ENCODE measurements at places on chromosomes 5 and 9. TPM values are rescaled to one million over a fixed set of nuclear protein-coding genes. Genes with fewer than 3 reads are reported as not detected.

DNA sequence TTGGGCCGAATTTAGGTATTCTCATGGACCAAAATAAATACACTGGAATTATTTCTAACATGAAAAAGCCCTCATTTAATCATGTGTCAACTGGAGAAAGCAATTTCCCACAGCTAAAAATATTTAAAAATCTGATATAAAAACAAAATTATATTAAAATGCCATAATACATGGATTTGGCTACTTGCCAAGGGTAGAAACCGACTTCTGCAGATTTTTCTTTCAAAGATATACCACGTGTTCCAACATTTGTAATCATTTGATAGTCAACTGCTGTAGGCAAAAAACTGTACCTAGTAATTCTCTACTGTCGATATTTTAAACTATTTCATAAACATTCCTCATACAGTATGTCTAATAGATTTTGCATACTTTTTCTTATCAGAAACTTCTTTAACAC lies 237.6 kb downstream of the FBXL17 start:
- DNase-seq: no peak

Gene C9orf43
- 0.18 TPM for total RNA-seq

Gene PRRT1B
- total RNA-seq: 2.9 TPM

- DNase-seq: peak; percentile 19
Observed at GRCh38 chr9:115593587-115594091, 475.7 kb upstream of the TNC start.

Gene WDR38
- total RNA-seq: not detected

DNA sequence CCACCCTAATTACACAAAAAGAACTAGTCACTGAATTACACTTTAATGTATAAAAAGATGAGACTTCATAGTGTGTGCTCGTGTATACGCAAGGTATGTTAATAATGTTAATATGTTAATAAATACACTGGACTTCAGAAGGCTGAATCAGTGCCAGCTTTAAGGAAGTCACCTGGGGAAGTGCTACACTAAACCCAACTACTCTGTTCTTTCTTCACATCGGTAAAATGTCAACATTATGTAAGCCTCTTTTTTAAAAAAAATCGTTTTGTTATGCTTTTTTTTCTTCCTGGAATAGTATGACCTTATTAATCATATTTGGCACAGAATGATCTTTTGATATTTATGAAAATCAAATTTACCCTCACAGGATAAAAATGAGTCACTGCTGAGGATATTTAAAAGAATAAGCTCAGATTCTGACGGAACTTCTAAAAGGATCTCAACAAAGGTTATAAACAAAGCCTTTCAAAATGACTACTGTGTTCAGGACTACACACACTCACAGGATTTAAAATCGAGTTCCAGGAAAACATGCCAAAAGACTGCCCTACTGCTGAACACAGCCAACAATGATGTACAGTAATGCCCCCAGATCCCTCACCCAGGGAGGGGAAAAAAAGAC lies 75.9 kb downstream of the AUH start:
- DNase-seq: no peak

Gene SMIM33
- not detected for total RNA-seq

Gene PCDHA13
- total RNA-seq: 2.0 TPM

Gene POLE3
- total RNA-seq: 15.7 TPM

- DNase-seq: no peak
Observed at GRCh38 chr5:112276991-112277390, 142.1 kb downstream of the EPB41L4A start.

DNA sequence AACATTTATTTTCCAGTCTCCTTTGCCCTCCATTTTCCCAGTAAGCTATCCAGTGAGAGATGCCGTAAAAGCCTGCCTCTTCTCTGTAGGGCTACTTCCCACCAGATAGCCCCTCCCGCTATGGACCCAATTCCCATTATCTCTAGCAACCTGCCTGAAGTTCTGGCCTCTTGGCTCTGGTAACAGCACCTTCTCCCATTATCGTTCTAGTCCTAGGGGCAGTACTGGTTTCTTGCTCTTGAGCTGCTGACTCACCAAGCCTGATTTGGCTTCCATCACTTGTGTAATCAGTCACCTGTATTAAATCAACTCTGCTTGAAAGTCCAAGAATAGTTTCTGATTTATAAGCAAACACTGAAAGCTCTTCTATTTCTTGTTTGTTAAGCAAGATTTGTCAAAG lies 42.8 kb upstream of the PARP8 start:
- DNase-seq: no peak

DNA sequence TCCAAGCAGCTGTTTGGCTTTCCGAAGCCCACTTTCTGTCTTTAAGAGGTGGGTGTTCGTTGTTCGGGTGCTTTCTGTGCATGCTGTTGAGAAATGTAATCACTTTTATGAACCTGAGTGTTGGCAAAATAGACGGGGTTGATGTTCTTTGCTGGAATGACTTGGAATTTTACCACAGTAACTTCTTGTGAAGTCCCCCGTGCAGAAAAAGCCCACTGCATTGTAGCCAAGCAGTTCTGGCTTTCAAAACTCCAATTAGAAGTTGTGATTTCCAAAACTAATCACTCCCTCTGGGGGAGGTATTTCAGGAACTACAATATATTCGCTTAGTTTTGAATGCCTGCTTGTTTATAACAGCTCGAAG lies 111.1 kb downstream of the PAM start:
- DNase-seq: no peak

DNA sequence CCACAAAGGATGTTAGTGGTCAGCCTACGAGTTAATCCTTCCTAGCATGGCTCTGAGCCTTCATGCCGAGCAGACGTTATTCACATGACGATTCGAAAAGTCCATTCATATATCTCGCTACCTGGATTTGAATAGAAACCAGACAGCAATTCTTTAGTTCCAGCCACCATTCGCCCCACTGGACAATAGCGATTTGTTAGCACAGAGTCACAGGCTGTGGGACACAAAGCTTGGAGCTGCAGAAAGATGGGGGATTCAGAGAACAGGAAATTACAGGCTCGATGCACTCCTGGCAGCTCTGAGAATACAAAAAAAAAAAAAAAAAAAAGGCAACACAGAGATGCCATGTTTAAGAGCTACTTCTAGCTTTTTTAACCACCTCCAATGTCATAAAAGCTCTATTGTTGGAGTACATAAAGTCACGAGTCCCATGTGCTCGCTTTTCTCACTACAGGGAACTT lies 110.7 kb downstream of the NR6A1 start:
- peak; percentile 16 for DNase-seq

DNA sequence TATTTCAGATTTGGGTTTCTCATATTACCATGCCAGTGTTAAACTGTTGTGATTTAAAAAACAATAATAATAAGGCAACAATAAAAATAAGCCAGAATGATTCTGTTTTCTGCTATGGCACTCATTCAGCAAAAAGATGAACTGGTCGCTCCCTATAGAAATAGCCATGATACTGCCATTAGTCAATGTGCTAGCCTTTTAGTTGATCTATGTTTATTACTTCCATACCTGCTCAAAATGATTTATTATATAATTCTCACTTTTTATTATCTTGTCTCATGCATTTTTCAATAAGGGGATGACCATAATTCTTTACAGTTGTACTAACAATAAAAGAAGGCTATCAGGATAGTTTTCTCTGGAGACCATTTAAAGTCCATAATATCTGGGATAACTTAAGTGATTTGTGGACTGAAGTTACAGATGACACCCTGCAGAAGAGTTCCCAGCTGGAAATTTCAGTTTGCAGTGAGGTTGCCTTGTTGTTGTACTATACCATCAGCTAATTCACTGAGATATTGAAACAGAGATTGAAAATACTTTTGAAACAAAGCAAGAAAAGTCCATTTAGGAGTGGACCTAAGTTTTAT lies 334.3 kb downstream of the GABRB2 start:
- no peak for DNase-seq

DNA sequence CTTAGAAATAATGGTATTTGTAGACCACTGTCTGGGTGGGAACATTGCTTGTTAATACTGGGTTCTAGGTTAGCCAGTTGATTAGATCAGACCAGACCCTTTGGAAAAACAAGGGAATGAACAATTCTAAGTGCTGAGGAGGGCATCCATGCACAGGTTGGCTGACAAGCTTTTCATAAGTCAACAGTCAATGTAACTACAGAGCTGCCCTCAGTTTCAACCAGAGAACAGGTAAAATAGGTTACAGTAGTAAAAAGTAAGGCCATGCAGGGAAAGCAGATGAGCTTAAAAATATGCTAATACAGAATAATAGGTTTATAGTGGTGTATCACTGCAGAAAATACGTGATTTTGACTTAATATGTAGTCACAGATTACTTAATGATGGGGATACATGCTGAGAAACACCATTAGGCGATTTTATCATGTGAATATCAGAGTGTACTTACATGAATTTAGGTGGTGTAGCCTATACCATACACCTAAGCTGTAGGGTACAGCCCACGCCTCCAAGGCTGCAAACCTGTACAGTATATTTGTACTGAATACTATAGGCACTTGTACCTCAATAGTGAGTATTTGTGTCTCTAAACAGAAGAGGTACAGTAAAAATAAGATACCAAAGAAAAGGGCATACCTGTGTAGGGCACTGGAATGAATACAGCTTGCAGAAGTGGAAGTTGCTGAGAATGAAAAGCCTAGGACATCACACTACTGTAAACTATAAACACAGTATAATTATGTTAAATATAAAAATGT lies 6.1 kb upstream of the FGF18 start:
- DNase-seq: no peak

DNA sequence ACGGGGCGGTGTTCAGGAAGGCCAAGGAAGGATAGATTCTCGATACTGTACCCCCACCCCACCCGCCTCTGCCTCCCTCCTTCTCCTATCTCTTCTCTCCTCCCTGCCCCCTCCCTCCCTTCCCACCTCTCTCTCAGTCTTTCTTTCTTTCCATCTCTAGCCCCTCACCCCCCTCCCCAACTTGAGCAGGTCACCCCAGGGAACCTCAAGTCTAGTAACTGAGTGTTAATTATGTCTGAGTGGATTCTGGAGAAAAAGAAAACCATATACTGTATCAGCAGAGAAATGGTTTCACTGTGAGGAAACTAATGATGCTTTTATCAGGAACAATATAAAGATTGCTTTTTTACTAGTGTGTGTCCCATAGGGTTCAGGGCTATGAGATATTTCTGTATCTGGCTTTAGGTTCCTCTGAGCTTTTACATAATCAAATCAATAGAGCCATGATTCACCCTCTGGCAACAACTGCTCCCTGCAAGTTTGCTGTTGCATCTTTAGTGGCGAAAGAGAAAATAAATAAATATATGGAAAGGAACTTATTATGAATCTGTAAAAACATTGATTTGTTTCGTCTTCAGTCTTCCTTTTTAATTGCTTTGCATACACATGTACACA lies 639.7 kb downstream of the CCDC171 start:
- DNase-seq: no peak

GRCh38 chr5:134118212-134118835 lies 3.8 kb downstream of the TCF7 start:
- DNase-seq: no peak

GRCh38 chr9:20252778-20253177 lies 369.5 kb downstream of the MLLT3 start:
- no peak for DNase-seq

Gene TAF11L13
- not detected for total RNA-seq

DNA sequence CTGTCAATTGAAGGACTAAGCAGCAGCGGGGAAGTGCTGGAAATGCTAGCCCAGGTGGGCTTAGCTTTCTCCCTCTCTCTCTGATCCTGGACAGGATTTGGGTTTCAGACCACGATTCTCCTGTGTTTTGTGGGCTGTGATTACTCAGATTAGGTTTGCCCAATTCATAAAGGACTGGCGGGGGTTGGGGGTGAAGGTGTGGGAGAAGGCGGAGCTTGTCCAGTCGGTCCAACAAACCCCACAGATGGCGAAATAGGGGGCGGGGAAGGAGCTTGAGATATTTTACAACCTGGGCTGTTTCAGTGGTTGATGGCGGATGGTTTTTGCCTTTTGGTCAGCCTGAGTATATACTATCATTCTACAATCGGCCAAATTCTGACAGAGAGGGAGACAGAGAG lies 35.2 kb downstream of the PCDHAC2 start:
- DNase-seq: no peak

DNA sequence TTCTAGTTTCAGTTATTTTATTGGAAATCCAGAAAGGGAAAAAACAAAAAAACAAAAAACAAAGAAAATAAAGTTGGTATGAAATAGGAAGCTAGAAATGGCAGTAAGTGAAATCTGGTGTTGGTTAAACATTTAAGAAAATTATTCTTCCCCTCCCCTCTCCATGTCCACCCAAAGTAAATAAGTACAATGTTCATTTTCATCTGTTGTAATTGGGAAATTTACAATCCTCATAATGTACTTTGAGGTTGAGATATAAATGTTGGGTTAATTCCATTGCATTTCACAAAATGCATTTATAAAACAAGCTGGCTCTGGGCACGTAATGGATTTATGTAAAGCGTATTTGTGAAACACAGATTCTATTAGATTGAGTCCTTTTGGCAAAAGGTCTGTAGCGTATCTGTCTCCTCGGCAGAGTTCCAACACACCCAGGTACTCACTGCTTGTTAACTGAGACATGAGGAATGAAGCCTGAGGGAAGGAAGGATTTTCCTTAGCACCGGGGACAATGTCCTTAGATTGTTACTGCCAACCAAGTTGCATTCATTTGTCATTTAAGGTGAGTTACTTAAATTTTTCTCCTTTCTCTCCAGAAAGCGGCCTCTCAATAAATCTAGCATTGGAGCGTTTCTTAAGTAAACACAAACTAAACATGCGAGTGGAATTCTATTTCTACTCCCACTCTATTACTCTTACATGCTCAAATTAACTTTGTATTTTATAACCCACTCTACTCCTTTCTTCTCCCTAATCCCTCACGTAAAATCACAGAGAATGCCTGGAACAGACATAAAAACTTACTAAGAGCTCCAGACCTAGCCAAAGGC lies 912.3 kb upstream of the WWC1 start:
- DNase-seq: peak; percentile 2

DNA sequence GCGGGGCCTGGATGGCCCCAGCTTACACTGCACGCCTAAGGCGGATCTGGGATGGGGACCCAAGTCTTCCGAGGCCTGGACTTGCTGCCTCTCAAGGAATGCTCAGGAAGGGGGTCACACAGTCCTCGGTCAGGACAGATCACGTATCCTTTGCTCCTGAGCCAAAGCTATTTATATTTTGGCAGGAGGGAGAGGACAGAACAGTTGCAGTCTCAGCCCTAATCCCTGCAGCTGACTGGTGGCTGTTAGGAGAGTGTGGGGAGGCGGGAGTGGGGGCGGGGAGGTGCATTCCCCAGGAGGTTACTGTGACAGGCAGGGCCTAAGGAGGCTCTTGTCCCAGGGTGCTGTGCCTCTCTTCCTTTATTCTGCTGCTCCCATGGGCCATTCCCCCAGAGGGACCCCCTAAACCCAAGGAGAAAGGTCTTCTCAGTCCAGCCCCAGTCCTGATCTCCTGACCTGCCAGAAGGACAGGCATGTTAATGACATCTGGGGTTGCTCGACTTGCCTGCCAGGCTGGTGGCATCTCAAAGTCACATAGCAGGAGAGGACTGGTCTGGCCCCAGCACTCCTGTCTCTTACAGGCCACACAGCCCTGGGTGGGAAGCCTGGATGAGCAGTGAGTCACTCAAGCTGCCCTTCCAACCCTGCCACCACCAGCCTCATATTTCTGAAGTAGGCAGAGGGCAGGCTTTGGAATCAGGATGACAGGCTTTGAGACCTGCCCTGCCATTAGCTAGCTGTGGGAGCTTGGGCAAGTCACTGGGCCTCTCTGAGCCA lies 51.9 kb downstream of the COL27A1 start:
- DNase-seq: no peak

GRCh38 chr5:126676195-126676624 lies 75.5 kb downstream of the PHAX start:
- peak; percentile 71 for DNase-seq

- no peak for DNase-seq
Observed at GRCh38 chr9:111948951-111949350, 52.3 kb downstream of the UGCG start.
